ENCODE measurements at places on chromosomes 11 and 22.
A peak's percentile ranks its signal among the peaks of the same experiment; 100 is the strongest.

- DNase-seq, result no peak
Observed at GRCh38 chr11:3635641-3636375, 6.0 kb downstream of the ART5 start.

- DNase-seq, result no peak
Observed at GRCh38 chr11:12454782-12455181, 77.4 kb downstream of the PARVA start.

GRCh38 chr22:50261615-50262459 is at the start of gene MAPK12:
Gene MAPK12 (minus strand): TSS chr22:50261683. CDS start chr22:50261509, 174 bp downstream.
- DNase-seq, result no peak

DNA sequence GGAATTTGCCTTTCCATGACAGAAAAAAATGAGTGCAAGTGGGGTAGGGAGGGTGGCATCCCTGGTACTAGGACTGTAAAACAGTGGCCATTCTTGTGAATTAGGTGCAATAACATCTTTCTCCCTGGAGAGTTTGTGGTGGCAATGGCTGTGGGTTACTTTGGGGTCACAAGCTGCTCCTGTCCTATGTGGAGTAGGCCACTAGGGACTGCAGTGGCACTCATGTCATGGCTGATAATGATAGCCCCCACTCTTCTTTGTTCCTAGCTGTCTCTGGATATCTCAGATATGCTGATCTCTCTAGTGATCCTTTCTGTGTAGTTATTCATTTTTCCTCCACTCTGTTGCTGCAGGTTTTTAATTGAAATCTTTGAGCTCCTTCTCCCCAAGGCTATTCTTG is 270.5 kb upstream of the CHORDC1 start:
- DNase-seq, result no peak

GRCh38 chr22:32465661-32466060 is 1.4 kb upstream of the BPIFC start:
- no peak for DNase-seq

GRCh38 chr22:41237707-41238569 is 2.8 kb downstream of the CHADL start:
- DNase-seq, result peak; percentile 17

DNA sequence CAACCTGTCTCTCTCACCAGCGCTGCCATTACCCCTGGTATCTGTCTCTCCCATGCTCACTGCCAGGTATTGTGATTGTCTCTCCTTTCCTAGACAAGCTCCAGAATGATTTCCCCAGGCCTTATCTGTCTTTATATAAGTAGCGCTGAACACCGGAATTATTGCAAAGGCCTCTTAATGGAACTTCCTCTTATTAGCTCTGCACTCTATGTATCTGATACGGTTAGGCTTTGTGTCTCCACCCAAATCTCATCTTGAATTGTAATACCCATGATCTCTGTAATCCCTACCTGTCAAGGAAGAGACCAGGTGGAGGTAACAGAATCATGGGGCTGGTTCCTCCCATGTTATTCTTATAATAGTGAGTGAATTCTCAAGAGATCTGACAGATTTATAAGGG is 39.3 kb downstream of the DDI1 start:
- no peak for DNase-seq

DNA sequence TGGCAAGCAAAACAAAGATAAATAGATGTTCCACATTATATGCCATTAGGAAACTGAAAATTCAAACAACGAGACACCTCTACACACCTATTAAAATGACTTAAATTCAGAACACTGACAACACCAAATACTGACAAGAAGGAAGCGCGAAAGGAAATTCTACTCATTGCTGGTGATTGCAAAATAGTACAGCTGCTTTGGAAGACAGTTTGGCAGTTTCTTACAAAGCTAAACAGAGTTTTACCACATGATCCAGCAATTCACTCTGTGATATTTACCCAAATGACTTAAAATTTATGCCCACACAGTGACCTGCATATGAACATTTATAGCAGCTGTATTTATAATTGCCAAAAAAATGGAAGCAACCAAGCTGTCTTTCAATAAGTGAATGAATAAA is 232.6 kb downstream of the CASP12 start:
- no peak for DNase-seq

DNA sequence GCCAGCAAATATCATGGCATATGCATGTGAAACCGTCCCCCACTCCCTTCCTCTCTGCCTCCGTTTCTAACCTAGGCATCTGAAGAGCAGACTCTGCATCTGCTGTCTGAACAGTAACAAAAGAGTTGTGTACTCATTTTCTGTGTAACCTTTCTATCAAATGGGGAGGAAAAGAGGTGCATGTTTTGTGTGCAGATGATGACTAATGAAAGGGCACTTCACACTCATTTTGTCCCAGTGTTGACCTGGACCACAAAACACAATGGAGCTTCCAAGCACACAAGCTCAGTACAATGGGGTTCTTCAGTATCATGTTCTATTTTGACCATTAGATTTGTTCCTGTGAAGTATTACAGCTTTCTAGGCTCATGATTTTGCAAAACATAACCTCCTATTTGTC is 13.0 kb downstream of the JHY start:
- peak; percentile 91 for DNase-seq

- DNase-seq, result no peak
Observed at GRCh38 chr11:12686246-12687060, 12.2 kb downstream of the TEAD1 start.

- no peak for DNase-seq
Observed at GRCh38 chr11:111098091-111098490, 147.4 kb upstream of the POU2AF2 start.

DNA sequence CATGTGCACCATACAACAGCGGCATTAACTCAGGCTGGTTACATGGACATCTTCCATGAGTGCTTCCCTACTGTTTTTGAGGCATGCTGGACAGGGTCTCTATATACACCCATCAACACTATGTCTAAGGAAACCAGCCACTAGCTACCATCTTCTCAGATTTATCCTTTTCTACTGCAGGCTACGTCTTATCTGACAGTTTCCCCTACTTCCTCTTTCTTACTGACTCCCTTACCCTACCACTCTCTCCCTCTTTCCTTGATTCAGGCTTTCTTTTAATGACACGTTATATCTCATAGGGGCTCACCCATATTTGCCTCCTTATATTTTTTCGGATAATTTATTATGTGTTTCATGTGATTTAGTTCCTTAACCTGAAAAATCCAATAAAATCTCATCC is 41.8 kb downstream of the DDI1 start:
- no peak for DNase-seq

GRCh38 chr11:3074912-3075589 is 17.8 kb upstream of the CARS1 start:
- DNase-seq, result peak; percentile 75

DNA sequence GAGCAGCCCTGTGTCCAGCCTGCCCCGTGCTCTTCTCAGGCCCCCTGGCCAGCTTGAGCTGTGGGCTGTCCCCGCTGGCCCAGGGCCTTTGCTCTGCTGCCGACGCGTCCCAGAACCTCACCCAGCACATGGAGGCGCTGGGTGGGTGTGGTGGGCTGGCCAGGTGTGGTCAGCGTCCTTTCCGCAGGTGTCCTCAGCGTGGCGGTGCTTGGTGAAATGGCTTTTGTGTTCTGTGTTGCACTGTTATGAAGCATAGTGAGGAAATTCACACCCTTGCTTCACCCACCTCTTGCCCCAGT is 37.4 kb downstream of the GRAMD4 start:
- DNase-seq, result no peak

DNA sequence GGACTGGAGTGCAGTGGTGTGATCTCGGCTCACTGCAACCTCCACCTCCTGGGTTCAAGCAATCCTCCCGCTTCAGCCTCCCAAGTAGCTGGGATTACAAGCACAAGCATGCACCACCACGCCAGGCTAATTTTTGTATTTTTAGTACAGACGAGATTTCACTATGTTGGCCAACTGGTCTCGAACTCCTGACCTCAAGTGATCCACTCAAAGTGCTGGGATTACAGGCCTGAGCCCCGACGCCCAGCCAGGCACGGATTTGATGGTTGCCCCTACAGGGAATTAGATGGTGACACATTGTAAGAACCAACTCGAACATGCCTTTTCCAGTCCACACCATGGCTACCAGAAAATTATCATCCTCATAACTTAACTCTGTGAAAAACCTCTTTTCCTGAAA is 26.8 kb upstream of the RTL6 start:
- DNase-seq, result no peak

DNA sequence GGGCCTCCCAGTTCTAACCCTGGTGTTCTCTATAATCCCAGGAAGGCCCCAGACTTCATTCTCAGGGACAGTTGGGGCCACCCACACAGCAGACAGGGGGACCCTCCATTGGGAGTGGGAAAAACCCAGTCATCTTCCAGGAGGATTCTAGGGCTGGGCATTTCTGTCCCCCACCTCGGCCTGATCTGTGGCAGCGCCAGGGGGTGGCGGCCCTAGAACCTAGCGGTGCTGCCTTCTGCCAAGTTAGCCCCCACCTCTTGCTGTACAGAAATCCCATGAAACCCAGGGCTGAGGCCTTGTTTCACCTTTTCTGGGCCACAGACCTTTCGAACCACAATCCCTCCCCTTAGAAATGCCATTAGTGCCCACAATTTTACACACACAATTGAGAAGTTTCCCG is 9.6 kb downstream of the CHST1 start:
- DNase-seq, result no peak

DNA sequence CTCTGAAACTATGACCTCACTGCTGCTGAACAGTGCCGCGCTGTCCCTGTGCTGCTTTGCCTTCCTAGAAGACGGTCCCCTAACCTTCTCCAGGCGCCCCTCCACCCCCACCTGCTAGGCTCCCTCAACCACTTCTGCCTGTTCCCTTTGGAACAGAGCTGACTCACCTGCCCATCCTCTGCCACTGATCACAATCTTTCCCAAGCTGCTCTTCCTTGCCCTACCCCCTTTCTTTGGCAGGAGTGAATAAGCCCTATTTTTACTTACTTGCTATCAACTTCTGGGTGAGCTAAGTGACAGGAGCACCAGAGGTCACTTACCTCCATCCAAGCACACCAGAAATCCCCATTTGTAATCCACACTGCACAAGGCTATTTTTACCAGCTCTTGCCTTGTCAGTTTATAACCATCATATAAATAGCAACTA is 116.0 kb upstream of the BID start:
- no peak for DNase-seq

GRCh38 chr11:28757725-28758515 is 649.7 kb downstream of the METTL15 start:
- DNase-seq, result no peak

GRCh38 chr22:42108848-42109247 is 18.3 kb upstream of the NDUFA6 start:
- DNase-seq, result no peak

DNA sequence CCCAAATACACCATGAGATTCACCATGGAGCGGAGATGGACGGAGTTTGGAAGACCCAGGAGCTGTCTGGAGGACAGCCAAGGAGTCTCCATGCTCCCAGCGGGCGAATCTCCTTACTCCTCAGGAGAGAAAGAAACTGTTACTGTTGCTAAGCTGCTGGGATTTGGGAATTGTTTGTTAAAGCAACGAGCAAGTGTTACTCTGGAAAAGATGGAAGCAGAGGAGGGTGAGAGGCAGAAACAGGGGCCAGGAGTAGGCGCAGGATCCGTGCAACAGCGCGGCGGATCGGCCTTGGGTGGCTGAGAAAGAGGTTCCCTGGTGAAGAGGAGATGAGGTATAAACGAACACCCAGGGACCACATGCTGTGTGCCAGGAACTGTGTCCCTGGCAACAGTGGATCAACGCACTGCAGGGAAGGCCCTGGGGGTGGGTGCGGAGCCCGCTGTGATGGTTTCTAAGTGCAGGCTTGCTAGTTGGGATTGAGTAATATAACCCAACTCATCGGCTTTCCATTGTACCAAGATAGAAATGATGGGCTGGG is 1436.4 kb downstream of the BRD1 start:
- DNase-seq, result no peak

DNA sequence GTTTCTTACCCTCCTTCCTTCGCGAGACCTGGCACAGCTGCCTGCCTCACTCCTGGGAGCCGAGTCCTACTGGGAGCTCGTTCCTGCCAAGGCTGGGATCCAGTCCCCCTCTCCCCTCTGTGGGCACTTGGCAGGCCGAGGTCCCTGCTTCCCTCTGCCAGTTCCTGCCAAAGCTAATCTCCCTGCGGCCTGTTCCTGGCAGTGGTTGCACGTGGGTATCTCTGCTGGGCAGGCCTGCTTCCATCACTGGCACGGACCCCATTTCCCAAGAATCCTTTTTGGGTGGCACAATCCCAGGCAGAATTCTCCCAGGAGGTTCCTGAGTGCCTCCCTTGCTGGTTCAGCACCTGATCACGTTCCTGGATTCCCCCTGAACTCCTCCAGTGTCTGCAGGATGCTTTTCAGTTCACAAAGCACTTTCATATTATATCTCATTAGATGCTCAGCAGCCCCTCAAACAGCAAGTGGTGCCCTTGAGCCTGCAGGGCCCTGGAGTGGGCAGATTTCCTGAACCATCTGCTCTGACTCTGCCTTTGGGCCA is 96.5 kb downstream of the RRM1 start:
- no peak for DNase-seq

- no peak for DNase-seq
Observed at GRCh38 chr22:25092119-25092518, 107.5 kb upstream of the CRYBB3 start.

- no peak for DNase-seq
Observed at GRCh38 chr11:114317787-114318137, 21.6 kb downstream of the NNMT start.

DNA sequence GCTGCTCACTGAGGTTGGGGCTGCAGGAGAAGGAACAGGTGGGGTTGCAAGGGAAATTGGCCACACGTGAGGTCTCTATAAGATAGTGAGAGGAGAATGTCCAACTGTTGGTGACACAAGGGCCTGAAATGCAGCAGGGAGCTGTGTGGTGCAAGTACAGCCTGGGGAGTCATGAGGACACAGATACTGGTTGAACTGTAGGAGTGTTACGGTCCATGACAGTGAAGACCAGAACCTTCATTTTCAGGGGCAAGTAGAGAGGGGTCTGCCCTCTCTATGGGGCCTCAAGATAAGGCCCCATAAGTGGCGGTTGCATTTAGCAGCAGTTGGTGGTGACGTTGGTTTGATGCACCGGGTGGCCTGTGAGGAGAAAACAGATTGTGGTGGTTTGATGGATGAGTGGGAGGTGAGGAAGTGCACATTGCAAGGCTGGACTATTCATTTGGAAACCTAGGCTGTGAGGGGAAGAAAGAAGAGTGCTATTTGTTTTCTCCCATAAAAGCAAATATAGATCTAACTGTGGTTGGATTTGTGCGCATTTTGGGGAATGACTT is 39.4 kb downstream of the MICAL2 start:
- DNase-seq, result no peak

- DNase-seq, result no peak
Observed at GRCh38 chr11:62719302-62719978, 7.8 kb downstream of the HNRNPUL2 start.

DNA sequence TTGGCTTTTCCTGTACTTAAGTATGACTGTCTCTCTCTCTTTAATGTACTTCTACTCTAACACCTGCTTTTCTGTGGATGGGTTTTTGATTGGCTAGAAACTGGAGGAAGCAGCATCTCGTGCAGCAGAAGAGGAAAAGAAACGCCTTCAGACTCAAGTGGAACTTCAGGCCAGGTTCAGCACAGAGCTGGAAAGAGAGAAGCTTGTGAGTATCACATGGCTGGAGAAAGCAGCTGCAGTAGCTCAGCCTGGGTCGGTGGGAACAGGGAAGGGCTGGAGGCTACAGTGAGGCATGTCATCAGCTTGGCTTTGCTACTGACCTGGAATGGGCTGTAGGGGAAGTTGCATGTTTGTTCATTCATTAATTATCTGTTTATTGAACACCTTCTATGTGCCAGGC is 74.2 kb downstream of the SWAP70 start:
- no peak for DNase-seq

Data from NCI-H2029 (cell line).